ENCODE measurements at places on chromosomes 2 and 18.
A peak's percentile ranks its signal among the peaks of the same experiment; 100 is the strongest.

DNA sequence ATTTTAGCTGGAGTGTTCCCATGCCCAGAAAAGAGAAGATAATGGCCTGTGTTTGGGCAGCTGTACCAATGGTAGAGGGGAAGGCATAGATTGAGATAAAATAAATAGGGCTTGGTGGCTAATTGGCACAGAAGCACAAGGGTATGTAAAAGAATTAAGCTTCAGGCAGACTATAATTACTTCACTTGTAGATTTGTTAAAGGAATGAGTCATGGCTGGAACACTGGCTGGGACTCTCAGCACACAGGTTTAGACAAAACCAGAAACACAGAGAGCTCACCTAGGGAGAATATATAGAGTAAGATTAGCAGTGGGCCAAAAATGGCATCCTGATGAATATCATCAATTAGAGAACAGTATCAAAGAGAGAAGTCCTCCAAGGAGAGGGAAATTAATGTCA lies 198.3 kb upstream of the FIGN start:
- DNase-seq, result no peak

- no peak for DNase-seq
Observed at GRCh38 chr18:62505669-62506494, 16.9 kb upstream of the ZCCHC2 start.

DNA sequence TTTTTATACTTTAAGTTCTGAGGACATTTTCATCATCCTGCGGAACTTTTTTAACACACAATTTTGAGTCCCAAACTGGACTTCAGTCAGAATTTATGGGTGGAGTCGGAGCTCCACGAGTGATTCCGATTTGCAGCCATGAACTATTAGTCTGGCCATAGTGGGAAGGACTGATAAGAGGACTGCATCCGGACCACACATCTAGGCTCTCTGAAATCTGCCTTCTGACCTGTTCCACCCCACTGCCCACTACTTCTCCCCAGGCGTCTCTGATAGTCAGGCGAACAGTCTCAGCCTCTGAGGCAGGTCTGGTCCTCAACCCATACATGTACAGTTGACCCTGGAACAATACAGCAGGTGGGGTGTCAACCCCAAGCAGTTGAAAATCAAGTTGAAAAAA lies 5.2 kb downstream of the MRPL35 start:
- no peak for DNase-seq

DNA sequence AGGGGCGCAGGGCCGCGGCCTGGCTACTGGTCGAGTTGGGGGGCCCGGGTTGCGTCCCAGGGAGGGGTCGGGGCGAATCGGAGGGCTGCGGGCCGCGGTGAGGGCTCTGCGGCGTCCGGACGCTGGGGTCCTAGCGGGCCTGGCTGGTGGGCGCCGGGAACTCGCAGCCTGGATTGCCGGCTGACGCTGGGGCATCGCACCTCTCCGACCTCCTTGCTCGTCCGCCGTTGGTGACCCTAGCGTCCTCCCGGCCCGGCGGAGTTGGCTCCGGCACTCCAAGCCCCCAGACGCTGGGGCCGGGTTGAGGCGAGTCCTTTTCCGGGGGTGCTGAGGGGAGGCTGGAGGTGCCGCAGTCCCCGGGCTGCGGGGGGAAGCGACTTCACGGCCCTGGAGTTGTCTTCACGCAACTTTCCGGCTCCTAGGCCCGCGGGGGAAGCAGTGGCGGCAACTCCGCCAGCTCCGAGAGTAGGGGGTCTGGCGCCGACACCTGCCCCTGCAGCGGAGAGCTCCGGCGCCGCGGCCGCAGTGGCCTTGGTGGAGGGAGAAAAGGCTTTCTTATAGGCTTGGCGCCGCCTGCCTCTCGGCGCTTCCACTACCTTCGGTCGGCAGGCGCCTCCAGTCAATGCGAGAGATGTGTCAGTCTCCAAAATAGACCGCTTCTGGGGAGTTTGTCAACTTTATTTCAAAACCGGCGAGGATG lies 70.3 kb downstream of the HAUS1 start:
- DNase-seq, result peak; percentile 26

- DNase-seq, result no peak
Observed at GRCh38 chr18:61172624-61173023, 160.6 kb upstream of the CDH20 start.

GRCh38 chr2:37573451-37574388 lies 97.7 kb downstream of the CDC42EP3 start:
- DNase-seq, result no peak

DNA sequence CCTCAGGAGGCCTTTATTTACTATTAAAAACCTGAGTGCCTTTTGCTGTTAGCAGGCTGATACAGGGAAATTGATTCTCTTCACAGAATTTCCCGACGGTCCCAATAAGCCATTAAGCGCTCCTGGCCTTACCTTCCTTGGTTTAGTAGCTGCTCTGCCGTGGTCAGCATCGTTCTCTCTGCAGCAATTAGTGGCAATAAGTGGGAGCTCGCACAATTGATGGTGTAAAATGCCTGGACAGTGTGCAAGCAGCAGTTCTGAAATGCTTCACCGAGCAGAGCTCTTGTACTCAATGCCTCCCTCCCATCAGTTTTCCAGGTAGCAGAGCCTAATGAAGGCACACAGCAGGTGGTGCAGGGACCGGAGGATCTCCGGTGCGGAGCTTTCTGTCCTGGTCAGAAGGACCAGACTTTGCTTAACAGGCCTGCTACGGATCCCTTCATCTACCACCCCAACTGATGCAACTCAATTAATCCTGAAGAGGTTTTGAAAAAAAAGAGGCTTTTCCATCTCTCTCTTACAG lies 1.1 kb upstream of the LINC00305 start:
- no peak for DNase-seq

DNA sequence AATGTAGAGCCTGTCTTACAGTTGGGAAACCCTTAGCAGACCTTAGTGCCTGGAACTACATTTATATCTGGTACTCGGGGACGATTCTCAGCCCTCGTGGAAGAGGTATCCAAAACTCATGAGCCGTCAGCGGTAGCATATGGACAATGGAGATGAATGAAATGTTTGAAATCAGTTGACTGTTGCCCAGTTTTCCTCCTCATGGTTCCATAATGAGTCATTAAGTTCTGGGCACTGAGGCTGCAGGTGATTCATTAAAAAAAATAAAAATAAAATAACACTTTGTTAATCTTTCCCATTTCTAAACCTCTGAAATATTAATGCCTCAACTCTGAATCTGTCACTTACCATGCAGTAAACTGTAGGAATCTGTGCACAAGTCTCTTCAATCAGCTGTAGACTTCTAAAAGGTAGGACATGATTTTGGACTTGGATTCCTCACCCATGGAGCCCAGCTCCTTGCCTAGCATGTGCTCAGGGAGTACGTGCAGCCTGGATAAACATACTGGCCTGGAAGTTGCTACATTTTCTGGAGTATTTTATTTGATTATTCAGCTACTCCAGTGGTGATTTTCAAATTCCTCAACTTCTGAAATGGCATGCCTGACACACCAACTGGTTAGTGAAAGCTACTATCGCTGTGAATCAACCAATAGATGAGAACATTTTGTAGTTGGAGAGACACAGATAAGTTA lies 979.2 kb downstream of the CNTNAP5 start:
- no peak for DNase-seq

- DNase-seq, result no peak
Observed at GRCh38 chr18:48655508-48655907, 116.7 kb downstream of the CTIF start.

GRCh38 chr2:231665245-231666170 lies 42.8 kb upstream of the PTMA start:
- DNase-seq, result no peak

GRCh38 chr2:31931916-31932315 lies 78.9 kb downstream of the MEMO1 start:
- no peak for DNase-seq

DNA sequence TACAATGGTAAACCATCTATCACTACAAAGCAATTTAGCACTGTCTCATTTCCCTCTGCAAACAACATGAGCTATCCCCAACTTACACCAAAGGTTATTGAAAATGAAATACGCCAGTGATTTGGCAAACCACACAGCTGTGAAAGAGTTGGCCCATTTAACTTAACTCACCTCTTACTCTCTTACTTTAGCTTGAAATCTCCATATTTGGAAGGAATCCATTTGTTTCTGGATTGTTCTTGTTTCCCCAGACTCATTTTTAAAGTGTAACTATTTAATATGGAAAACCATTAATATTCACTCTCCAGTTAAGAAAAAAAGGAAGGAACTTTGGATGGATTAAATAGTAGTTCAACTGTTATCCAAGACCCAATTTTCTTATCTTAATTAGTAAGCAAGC lies 93.7 kb upstream of the TRIB2 start:
- DNase-seq, result no peak

GRCh38 chr18:72985686-72986085 lies 117.9 kb upstream of the NETO1 start:
- no peak for DNase-seq

- DNase-seq, result no peak
Observed at GRCh38 chr2:99789849-99790248, 300.0 kb upstream of the REV1 start.

DNA sequence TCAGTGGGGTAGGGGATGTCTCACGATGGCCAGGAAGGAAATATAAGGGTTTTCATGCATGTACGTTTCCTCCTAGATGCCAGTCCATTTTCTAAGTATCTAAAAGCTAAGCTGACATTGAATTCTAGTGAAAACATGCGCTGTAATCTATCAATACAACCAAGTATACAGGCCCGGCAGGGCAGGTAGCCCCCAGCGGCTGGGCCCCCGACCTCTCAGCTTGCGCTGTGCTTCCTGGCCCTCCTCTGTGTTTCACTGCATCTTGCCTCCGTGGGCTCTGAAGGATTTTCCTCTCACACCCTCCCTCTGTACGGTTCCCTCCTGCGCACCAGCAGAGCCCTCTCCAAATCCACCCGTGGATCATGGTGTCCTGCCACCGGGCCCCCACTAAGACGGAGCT lies 524.8 kb downstream of the ZNF516 start:
- no peak for DNase-seq

DNA sequence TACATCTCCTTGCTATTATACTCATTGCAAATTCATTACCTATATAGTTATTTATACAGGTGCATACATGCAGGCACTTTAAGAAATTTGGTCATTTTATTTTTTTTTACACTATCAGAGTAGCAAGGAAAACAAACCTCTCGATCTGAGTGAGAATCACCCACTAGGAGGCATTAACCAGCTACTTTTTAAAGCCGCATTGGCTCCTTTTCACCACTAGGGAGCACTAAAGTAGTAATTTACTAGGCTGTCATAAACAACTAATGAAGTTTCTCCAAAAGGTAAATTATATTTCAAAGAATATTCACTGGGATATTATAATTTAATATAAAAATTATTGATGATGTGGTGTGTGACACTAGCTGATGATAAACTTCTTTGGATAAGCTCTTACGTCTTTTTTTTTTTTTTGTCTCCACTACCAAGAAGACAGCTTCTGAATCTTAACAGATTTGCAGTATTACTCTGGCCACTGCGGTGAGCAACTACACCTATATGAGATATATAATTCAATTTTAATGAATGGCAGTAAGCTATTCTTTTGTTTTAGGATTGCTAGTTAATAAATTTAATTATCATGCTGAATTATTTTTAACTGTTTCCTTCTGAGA lies 101.9 kb downstream of the NOL4 start:
- DNase-seq, result no peak

GRCh38 chr2:196712867-196713266 lies 73.4 kb downstream of the CCDC150 start:
- DNase-seq, result no peak

- no peak for DNase-seq
Observed at GRCh38 chr18:47788621-47789020, 141.8 kb downstream of the SMAD2 start.

DNA sequence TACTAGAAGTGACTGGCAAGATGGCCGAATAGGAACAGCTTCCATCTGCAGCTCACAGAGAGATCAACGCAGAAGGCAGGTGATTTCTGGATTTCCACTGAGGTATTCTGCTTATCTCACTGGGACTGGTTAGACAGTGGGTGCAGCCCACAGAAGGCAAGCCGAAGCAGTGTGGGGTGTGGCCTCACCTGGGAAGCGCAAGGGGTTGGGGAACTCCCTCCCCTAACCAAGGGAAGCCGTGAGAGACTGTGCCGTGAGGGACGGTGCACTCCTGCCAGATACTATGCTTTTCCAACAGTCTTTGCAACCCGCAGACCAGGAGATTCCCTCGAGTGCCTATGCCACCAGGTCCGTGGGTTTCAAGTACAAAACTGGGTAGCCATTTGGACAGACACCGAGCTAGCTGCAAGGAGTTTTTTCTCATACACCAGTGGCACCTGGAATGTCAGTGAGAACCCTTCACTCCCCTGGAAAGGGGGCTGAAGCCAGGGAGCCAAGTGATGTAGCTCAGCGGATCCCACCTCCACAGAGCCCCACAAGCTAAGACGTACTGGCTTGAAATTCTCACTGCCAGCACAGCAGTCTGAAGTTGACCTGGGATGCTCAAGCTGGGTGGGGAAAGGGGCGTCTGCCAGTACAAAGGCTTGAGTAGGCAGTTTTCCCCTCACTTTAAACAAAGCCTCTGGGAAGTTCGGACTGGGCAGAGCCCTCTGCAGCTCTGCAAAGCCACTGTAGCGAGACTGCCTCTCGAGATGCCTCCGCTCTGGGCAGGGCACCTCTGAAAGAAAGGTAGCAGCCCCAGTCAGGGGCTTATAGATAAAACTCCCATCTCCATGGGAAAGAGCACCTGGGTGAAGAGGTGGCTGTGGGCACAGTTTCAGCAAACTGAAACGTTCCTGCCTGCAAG lies 40.1 kb downstream of the PLEK start:
- no peak for DNase-seq

GRCh38 chr2:172415157-172415864 lies 12.1 kb upstream of the ITGA6 start:
- DNase-seq, result no peak

- DNase-seq, result no peak
Observed at GRCh38 chr2:108228537-108228936, 11.2 kb upstream of the SULT1C3 start.

DNA sequence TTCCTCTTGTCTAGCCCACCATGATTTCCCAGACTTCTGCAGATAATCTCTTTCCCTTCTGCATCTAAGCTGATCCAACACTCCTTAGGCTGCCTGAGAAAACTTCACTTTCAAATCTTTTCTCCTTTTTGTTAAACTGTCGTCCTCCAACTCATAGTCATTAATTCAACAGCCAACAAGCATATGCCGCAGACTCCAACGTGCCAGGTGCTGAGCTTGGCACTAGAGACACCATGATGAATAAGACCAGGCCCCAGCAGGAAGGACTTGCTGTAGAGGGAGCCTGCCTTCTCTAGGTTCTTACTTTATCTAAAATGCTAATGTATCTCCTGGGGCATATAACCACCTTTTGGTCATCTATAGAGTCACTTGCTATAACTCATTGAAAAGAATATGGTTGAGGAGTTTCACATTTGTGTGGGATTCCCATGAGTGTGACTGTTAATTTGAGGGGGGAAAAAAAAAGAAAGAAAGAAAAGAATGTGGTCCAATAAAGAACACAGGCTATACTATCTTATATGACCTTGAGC lies 51.0 kb downstream of the ANKRD44 start:
- no peak for DNase-seq

- no peak for DNase-seq
Observed at GRCh38 chr18:77201506-77201905, 48.1 kb upstream of the GALR1 start.

- DNase-seq, result no peak
Observed at GRCh38 chr2:219576505-219577388, 4.6 kb downstream of the INHA start.

GRCh38 chr18:78238404-78239089 lies 741.1 kb upstream of the SALL3 start:
- DNase-seq, result no peak

All from stimulated activated CD4-positive, alpha-beta T cell treated with anti-CD3 and anti-CD28 coated beads, Interleukin-15, amount 100 ng/mL, for 1 hour (primary cell).